Amniotic stem cell (primary cell): ENCODE measurements at places on chromosomes 16 and 17.

GRCh38 chr16:68417711-68418301 is 30.5 kb downstream of the SMPD3 start:
- DNase-seq: no peak

DNA sequence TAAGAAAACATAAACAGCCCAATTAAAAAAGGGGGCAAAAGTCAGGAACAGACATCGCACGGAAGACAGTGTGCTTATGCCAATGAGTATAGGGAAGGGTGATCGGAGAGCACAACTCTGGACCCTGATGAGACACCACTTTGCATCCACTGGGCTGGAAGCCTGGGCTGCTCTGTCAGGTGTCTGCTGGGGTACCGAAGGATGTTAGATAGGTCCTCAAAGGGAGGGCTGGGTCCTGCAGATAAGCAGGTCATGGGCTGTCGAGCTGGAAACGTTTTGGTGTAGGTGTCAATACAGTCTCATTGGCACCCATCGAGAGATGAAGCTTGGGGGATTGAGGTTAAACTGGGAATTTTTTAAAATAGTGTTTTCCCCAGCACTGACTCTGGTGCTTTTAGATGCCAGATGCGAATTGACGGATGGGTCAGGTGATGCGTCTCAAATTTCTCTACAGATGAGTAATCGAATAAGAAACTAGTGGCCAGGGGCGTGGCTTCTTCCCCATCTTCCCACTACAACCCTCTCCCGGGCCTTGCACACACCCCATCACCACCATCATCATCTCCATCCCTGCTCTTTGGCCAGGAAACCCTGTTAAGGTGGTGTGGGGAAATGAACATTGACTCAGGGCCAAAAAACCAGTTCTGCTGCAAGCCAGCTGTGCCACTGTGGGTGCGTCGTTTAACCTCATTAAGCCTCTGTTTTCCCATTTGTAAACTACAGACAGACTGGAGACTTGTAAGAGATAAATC is 47.8 kb upstream of the IRF8 start:
- DNase-seq: no peak

GRCh38 chr16:12646490-12647274 is 157.0 kb downstream of the CPPED1 start:
- DNase-seq: no peak

DNA sequence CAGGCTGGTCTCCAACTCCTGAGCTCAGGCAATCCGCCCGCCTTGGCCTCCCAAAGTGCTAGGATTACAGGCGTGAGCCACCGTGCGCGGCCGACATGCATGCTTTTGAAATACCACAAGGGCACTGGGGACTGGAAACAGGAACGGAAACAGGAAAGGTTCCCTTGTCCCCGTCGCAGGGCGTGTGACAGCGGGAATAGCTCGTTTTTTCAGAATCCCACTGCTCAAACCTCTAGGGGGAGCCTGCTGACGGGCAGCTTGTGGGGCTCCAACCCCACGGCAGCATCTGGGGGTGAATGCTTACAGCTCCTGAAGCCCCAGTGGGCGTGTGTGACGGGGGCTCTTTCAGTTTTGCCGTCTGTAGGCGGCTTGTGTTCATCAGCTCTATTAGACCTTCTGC is 18.8 kb upstream of the ASGR2 start:
- DNase-seq: no peak

DNA sequence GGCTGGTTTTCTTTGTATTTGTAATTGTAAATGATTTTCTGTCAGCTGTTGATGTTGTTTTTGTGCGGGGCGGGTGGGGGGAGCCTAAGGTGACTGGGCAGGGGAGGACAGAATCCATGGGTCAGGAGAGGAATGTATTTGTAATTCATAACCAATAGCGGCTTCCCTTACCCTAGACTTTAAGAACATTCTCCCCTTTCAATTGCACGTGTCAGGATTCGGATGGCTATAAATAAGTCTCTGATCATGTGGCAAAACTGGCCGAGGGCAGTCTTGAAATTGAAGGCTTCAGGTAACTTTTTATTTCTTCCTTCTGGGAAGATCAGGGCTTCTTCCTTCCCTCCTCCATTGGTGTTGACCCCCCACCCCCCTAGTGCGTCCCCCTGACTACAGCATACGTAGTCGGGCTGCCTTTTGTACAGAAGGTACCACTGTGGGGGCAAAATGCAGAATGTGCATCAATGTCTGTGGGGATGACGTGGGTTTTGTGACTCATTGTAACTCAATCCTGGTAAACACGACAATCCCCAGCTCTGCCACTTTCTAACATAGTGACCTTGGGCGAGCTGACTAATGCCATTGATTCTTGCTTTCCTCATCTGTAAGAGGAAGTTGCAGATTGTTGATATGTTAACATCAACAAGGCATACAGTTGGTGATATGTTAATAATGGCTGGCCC is 16.2 kb downstream of the MARCHF10 start:
- peak; percentile 89 for DNase-seq

DNA sequence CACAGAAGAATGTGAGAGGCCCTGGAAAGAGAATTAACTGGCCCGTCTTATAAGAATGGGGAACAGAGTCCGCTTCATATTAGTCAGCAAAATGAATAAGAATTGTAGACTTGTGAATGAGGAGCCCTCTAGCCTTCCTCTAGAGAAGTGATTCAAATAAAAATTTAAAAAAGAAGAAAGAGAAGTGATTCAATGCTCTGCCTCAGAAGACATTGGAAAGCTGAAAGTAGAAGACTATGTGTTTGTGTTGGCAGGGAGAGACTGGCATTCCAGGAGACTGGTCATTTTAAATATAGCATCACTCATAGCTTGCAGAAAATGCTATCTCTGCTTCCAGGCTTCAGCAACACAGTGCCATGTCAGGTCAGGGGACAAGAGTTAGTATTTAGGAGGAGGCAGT is 190.6 kb upstream of the HS3ST3A1 start:
- no peak for DNase-seq
